ENCODE measurements at places on chromosomes 1 and 21.

DNA sequence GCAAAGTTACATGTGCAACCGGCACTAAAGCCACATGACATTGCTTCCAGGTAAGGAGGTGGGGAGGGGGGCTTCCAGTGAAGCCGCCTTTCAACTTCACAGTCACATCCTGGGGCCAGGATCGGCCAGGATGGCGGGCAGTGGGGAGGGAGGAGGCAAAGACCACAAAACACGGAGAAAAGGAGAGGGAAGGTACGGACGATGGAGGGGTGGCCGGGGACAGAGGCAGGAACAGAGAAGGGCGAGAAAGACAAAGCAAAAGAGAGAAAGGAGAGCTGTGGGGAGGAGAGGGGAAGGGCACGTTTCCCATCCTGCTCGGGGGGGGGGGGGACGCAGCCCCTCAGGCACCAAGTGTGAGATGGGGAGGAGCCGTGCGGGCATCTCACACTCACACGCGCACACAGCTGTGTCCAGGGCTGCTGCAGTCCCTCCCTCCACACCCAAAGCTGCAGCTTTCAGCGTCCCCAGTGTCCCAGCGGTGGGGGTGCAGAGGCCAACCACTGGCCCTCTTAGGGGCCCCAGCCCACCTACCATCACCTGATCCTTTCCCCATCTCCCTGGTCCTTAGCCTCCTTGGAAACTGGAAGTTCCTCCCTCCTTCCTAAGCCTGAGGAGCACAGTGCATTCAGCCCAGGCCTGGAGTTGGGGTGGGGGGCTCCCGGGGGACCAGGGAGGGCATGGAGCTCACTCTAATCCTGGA, 2.4 kb downstream of the SH2D5 start:
- DNase-seq = no peak

- DNase-seq = no peak
Measured at GRCh38 chr1:151838222-151839081, 1.2 kb downstream of the C2CD4D start.

DNA sequence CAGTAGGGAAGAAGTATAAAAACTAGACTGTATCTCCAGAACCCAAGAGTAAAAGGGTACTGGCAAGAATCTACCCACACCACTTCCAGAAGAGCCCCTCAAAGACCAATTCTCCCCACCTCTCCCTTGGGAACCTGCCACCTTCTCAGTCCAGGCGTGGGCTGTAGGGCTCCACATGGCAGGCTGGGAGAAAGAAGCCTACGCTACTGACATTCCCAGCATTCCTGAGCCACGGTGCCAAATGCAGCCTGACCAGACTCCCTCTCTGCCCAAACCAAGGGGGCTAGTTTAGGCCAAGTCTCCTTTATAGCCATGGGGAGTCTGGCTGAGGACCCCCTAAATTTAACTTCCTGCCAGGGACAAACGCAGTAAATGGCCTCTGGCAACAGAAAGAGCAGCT, 2.0 kb downstream of the UBE2Q1 start:
- no peak for DNase-seq

GRCh38 chr21:26332867-26333266, 162.3 kb upstream of the APP start:
- DNase-seq = no peak

DNA sequence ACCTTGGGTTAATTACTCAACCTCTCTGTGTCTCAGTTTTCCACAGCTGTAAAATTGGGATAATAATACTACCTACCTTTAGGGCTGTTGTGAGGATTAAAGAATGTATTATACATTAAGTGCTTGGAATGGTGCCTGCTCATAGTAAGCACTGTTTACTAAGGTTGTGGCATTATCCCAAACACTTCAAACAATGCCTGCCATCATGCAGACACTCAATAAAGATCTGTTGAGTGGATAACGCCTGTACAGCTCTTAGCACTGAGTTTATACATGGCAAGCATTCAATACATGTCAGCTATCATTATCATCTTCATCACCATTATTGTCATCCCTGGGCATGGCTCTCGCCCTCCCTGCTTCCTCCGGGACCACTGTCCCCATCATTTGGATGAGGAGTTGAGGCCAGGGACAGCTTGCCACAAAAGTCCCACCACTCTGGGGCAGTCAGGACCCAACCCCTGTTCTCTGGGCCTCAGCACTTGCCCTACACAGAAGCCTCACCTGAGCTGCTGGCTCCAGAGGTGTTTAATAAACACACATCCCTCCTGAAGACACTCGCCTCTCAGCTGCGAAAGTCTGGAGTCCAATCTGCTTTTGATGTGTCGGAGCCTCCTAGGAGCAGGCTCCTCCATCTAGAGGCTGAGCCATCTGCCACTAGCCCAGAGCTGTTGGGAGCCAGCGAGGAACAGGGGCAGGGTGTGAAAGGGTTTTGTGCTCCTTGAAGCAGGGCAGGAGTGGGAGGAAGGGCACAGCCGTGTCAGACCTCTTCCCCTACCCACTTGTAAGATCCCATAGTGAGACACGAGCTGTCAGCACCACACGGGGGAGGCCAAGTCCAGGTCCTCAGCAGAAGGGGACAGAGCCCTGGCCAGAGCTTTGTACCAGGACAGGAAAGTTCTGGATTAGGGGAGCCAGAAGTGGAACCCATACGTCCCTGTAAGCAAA, 80.9 kb upstream of the ZC3H12A start:
- DNase-seq = peak; percentile 62

DNA sequence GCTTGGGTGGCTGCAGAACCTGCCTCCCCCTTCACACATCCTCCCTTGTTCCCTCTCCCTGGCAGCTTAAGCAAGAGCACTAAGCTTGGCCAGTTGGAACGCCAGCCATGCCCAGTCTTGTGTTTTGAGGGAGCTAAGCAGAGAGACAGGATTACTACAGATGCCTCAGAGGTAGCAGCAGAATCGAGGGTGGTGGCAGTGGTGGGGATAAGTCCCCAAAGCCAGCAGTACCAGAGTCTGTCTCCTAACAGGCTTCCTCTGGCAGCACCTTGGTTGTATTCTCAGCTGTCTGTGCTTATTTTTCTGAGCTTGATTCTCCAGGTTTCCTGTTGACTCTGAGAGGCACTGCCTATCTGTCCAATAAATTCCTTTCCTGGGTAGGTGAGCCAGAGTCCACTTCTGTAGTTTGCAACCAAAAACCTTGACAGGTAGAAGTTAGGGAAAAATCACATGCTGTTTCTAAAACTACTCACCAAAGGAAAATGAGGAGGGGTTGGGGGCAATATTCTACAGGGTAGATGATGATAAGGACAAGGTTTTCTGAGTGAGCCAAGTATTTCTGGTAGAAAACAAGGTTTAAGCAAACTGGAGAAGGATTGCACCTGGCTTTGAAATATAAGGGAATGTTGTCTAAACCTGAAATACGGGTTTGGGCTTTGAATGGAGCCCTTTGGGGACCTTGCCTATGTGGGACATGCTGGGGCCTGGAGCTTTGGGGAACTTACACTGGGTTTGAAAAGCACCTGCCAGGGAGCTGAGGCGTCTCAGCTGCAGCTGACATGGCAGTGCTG, 100.8 kb downstream of the PBX1 start:
- DNase-seq = no peak

DNA sequence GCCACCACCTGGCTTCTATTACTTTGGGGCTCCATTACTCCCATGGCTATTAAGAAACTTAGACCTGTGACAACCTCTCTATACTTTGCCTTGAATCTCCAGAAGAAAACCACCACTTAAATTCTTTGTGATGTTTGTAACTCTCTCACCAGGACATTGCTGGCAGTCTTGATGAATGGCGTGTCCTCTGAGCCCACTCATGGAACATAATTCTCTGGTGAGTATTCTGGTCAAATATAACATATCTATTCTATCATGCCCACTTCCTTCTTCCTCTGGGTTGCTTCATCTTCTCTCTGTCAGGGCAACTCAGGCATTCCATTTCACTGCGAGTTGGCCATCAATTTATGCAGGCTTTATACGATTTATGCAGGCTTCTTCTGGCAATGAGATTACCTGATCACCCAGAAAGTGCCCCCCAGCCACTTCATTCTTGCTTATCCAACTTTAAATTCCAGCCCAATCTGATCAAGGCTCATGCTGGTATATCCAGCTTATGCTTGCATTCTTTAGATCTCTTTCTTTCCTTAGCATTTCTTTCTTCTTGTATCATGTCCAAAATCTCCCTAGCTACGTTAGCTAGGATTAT, 112.0 kb upstream of the CHRM3 start:
- DNase-seq = no peak

GRCh38 chr21:35025206-35026152, 23.6 kb downstream of the RUNX1 start:
- DNase-seq = no peak

GRCh38 chr1:242534753-242535152, 10.3 kb upstream of the PLD5 start:
- DNase-seq = no peak

DNA sequence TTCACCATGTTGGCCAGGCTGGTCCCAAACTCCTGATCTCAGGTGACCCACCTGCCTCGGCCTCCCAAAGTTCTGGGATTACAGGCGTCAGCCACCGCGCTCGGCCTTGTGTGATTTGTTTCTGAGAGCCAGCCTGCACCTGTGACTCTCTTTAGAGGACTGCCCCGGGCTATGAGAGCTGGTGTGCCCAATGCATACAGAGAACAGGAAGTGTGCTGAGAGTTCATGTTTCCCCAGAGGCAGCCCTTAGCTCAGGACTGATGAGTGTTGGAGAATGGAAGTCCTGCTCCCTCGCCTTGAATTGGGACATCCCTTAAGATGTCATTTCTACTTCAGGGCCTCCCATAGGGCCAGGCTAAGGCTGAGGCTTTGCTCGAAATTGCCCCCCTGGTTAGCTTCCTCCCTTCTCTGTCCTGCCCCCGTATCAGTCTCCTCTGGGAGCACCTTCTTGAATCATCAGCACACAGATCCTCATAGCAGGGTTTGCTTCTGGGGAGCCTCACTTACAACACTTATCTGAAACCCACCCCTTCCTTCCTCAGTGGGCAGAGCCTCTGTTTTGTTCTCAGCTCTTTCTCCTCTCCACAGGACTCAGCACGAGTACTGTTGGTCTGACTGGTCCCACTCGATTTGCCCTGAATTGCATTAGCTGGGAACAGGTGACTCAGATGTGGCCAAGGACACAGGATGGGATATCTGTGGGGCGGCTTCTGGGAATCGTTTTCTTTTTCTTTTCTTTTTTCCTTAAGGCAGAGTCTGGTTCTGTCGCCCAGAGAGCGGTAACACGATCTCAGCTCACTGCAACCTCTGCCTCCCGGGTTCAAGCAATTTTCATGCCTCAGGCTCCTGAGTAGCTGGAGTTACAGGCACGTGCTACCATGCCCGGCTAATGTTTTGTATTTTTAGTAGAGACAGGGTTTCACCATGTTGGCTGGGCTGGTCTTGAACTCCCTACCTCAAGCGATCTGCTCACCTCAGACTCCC, 80.1 kb downstream of the UBIAD1 start:
- DNase-seq = no peak

- DNase-seq = no peak
Measured at GRCh38 chr1:9691691-9692090, 40.2 kb downstream of the PIK3CD start.

DNA sequence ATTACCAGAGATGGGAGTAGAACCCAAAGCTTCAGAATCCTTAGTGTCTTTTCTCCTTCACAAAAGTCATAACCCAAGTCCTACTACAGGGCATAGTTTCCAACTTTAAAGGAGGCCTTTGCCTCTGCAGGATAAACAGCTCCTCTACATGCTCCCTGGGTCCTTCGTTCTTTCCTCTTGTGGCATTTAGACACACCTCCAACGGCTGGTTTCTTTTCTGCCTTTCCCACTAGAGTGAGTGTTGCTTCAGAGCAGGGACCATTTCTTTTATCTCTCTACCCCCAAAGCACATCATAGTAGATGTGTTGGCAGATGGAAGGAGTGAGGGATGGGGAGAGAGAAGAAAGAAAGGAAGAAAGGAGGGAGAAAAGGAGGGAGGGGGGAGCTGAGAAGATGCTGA, 144.7 kb upstream of the SPATA6 start:
- DNase-seq = no peak

- DNase-seq = no peak
Measured at GRCh38 chr1:91026777-91027176, 4.9 kb upstream of the ZNF644 start.

DNA sequence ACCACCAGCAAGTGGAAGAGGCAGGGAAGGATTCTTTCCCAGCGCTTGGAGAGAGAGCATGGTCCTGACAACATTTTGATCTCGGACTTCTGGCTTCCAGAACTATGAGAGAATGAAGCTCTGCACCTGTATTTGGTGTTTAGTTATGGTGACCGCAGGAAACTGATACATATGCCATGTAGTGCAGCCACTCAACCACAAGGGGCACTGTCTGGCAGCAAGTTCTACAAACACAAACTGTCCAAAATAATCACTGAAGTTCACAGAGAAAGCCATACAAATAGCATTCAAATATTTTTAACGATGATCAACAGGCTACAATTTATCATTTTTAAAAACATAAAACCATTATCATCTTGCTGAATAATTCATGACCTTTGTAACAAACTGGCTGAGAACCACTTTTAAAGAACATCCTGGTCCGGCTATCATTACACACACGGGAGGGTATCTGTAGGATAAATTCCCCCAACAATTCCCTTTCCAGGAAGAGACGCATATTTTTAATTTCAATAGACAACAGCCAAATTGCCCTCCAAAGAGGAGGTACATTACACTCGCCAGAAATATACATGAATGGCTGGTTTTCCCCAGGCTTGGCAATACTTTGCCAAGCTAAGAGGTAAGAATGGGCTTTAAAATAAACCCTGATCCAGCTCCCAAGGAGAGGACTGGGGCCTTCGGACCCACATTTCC, 9.2 kb upstream of the CBR3 start:
- no peak for DNase-seq

DNA sequence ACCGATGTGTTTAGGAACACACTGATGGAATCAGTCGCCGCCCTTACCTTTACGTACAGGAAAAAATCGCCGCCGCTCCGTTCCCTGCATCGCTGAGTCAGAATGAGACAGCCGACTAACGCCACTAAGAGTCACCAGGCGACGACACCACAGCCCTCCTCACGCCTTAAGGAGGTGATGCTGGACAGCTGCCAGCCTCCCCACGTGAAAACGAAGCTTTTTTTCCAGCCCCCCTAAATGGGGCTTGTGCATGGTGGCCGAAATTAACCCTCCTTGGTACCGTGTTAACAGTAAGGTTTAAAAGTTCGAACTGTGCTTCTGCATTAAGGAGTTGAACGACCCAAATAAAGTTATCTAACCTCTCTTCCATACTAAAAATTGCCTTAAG, 511 bp downstream of the DNTTIP2 start:
- no peak for DNase-seq

DNA sequence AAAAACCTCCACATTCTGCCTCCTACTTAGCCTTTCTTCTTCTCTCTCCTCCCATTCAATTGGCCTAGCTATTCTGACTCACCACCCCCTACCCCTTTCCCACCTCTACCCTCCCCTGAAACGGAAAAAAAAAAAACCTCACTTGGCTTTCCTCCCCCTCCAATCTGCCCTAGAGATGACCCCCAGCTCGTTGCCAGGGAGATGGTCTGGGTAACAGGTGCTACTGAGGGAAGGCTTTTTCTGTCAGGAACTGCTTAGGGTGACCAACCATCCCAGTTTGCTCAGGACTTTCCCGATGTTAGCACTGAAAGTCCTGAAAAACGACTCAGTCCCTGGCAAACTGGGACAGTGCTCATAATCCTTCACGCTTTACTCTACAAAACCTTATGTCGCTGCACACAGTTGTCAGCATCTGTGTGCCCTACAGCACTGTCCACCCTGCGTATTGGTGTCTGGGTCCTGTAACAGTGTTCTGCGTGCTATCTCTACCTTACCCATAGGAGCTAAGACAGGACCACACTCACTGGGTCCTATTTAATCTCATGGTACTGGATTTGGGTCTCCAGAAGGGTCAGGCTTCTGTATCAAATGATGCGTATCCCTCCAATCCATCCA, 7.7 kb upstream of the CADM3 start:
- no peak for DNase-seq
